ENCODE measurements at places on chromosomes 6 and 20.

DNA sequence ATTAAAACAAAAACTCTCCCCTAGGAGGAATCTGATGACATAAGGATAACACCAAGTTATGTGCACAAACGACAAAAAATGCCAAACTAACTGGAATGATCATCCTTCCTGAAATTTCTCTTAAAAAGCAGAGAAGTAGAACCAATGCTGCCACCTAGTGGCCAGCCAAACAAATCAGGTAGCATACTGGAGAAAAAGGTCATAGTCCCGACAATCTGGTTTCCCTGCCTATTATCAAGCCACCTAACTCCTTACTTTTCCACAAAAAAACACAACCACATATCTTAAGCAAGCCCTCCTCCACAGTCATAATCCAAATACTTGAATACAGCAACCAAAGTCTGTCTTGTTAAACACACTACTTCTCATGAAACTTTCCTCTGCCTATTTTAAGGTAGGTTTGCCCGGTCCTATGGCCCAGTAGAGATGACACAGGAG is 5.3 kb downstream of the OARD1 start:
- DNase-seq: peak; percentile 84

GRCh38 chr6:82298012-82298411 is 50.5 kb upstream of the IBTK start:
- DNase-seq: no peak

- no peak for DNase-seq
Measured at GRCh38 chr6:166815629-166816028, 140.7 kb downstream of the RNASET2 start.

DNA sequence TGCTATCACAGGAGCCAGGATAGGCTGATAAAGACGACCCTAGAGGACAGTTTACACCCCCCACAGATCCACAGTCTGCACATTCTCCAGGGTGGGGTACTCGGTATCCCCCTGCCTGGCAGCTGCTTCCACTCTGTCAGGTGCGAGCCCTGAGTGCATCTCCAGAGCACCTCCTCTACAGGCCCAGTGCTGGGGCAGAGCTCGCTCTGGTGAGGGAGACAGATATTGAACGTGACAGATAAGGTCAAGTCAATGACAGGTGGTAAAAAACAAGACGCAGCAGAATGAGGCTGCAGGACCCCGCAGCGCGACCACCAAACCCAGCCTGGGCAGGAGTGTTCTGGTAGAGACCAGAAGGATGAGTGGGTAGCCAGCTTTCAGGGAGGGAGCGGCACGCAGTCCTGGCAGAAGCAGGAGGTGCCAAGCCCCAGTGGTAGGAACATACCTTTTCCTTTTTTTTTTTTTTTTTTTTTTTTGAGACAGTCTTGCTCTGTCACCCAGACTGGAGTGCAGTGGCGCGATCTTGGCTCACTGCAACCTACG is 12.4 kb upstream of the MYL9 start:
- no peak for DNase-seq

All from NCI-H146 (cell line).